Neural crest cell (in vitro differentiated cells): ENCODE measurements at places on chromosomes 4 and X. TPM values are rescaled to one million over a fixed set of nuclear protein-coding genes. Genes with fewer than 3 reads are reported as not detected.

BMX gene
- total RNA-seq = not detected in 2 replicates

NOA1 gene
- 17.3 and 17.9 TPM in 2 replicates for total RNA-seq

HTRA3 gene
- total RNA-seq = 3.4 and 3.7 TPM in 2 replicates

ADAMTS3 gene
- total RNA-seq = 2.7 and 3.0 TPM in 2 replicates

CT55 gene
- total RNA-seq = 0.14 and 0.23 TPM in 2 replicates

BMPR1B gene
- total RNA-seq = 24.9 and 26.8 TPM in 2 replicates

MAEA gene
- total RNA-seq = 72.1 and 74.0 TPM in 2 replicates

MMRN1 gene
- total RNA-seq = 10.7 and 11.7 TPM in 2 replicates

TMEM35A gene
- total RNA-seq = 8.7 and 9.1 TPM in 2 replicates

CXorf51B gene
- not detected in 2 replicates for total RNA-seq

GCNA gene
- 2.0 and 2.3 TPM in 2 replicates for total RNA-seq

NPY2R gene
- total RNA-seq = not detected in 2 replicates

CRMP1 gene
- 245 and 251 TPM in 2 replicates for total RNA-seq

MGARP gene
- total RNA-seq = 0.45 and 0.65 TPM in 2 replicates

TMEM192 gene
- total RNA-seq = 14.3 and 15.1 TPM in 2 replicates

ZFYVE28 gene
- 1.2 and 1.4 TPM in 2 replicates for total RNA-seq

MAOA gene
- 0.30 and 0.45 TPM in 2 replicates for total RNA-seq

IRS4 gene
- total RNA-seq = 0.36 and 0.51 TPM in 2 replicates

DGAT2L6 gene
- not detected in 2 replicates for total RNA-seq

PAK3 gene
- total RNA-seq = 11.9 and 12.3 TPM in 2 replicates

MED14 gene
- total RNA-seq = 52.7 and 55.5 TPM in 2 replicates

SLC39A8 gene
- 11.1 and 11.4 TPM in 2 replicates for total RNA-seq

ZNF182 gene
- 7.0 and 7.2 TPM in 2 replicates for total RNA-seq

HSD17B13 gene
- not detected in 2 replicates for total RNA-seq
